ENCODE measurements at places on chromosomes 3 and 15. TPM values are rescaled to one million over a fixed set of nuclear protein-coding genes. Genes with fewer than 3 reads are reported as not detected.

The VEPH1 gene
- 1.3 TPM for total RNA-seq

GRCh38 chr15:44909423-44909822 is 47.1 kb upstream of the TERB2 start:
- H3K27ac ChIP-seq: no peak overlapping the region
- H3K4me3 ChIP-seq: no peak overlapping the region
- H3K4me1 ChIP-seq: no peaks in the 10 kb centered on the region
- no peaks in the 10 kb centered on the region for H3K27me3 ChIP-seq
- no peaks in the 10 kb centered on the region for H3K36me3 ChIP-seq

DNA sequence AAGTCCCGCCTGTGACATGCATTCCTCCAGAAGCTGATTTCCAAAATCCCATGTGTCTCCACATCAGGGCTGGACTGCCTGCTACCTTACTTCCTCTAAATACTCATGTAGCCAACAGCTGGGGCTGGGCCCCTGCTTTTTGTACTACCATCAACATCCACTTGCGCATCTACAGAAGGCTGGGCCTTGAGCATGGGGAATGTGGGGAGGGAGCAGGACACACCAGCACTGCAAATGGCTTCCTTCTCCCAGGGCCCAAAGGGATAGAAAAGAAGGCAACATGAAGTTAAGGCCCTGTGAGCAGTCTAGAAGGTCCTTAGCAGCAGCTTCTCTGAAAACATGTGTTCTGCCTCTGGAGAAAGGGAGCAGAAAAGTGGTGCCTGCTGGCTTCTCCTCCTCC is 27.2 kb downstream of the MKRN2 start:
- H3K4me3 ChIP-seq: no peak overlapping the region
- H3K36me3 ChIP-seq: peaks cover 18% of the 10 kb centered on the region

DNA sequence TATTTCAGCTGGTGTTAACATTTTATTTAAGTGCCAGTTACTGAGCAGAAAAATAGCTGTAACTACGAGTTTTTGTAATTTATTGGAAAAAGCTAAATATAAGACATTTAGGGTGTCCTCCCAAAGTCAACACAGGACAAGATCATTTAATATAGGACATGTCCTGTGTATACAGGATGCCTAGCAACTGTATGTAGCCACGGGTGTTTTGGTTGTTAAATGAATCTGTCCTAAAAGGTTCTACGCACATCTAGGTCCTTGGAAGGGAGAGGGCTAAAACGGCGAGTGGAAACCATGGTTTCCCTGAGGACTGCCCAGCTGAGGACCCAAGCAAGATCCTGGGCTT is 565 bp upstream of the ZNF621 start:
- DNase-seq: no peak
- no peaks in the 10 kb centered on the region for H3K36me3 ChIP-seq
- H3K4me1 ChIP-seq: peaks cover 3% of the 10 kb centered on the region
- H3K27ac ChIP-seq: peak overlapping the region; percentile 82

The OXTR gene
- total RNA-seq: 0.24 TPM

GRCh38 chr3:153090973-153091372 is 71.1 kb upstream of the RAP2B start:
- no peaks in the 10 kb centered on the region for H3K4me1 ChIP-seq
- H3K27me3 ChIP-seq: no peaks in the 10 kb centered on the region
- H3K4me3 ChIP-seq: no peak overlapping the region
- no peak overlapping the region for H3K27ac ChIP-seq
- DNase-seq: no peak

DNA sequence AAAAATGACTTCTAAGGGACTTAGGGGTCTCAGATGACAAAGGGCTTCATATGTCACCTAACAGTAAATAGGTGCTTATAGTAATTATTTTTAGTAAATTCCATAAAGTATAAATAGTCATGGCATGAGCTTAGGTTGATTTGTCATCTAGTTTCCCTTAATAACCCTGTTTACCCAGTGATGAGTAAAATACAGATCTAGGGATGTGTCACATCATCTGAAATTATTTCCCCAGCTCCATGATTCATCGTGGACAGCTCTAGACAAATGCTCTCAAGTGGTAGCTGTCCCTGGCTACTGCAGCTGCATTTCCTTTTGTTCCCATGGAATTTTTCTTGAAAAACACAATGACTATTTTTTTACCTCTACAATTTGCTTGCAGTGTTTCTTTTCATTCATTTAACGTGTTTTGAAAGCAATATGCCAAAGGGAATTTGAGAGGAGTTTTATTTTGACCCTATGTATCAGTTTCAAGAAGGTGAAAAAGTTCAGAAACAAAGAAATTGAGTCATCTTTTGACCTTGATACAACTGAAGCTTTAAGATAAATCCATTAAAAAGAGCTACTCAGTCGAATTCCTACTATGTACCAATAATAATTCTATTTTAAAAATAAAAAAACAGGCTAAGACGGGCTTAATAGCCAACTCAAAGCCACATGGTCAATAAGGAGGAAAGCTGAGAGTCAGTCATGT is 241.6 kb downstream of the KCNMB2 start:
- no peak overlapping the region for H3K27ac ChIP-seq
- DNase-seq: no peak
- H3K36me3 ChIP-seq: no peaks in the 10 kb centered on the region
- no peaks in the 10 kb centered on the region for H3K4me1 ChIP-seq
- H3K4me3 ChIP-seq: no peak overlapping the region

- H3K27me3 ChIP-seq: no peaks in the 10 kb centered on the region
- H3K4me1 ChIP-seq: no peaks in the 10 kb centered on the region
- no peak overlapping the region for H3K27ac ChIP-seq
- H3K36me3 ChIP-seq: no peaks in the 10 kb centered on the region
These were observed 32.2 kb upstream of the FAM174B start for GRCh38 chr15:92687746-92688145.

DNA sequence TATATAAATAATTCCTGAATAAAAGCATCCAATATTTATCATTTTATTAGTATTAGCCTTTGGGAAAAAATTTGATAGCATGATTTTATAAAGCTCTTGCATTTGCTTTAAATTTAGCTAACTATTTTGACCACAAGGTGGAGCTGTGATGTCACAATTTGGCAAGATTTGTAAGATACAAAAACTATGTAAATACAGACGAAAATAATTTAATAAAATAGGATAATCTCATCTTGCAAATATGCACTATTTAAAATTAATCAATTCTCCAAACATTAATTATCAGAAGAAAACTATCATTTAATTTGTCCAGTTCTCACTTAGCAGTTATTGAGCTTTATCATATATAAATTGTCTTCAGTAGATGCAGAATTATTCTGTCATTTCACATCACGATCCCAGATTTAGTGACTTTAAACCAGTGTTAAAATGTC is 95.4 kb downstream of the PLOD2 start:
- H3K27me3 ChIP-seq: no peaks in the 10 kb centered on the region
- DNase-seq: peak; percentile 35
- no peak overlapping the region for H3K27ac ChIP-seq
- no peaks in the 10 kb centered on the region for H3K36me3 ChIP-seq

The SPATA16 gene
- not detected for total RNA-seq

The IL20RB gene
- 0.96 TPM for total RNA-seq

DNA sequence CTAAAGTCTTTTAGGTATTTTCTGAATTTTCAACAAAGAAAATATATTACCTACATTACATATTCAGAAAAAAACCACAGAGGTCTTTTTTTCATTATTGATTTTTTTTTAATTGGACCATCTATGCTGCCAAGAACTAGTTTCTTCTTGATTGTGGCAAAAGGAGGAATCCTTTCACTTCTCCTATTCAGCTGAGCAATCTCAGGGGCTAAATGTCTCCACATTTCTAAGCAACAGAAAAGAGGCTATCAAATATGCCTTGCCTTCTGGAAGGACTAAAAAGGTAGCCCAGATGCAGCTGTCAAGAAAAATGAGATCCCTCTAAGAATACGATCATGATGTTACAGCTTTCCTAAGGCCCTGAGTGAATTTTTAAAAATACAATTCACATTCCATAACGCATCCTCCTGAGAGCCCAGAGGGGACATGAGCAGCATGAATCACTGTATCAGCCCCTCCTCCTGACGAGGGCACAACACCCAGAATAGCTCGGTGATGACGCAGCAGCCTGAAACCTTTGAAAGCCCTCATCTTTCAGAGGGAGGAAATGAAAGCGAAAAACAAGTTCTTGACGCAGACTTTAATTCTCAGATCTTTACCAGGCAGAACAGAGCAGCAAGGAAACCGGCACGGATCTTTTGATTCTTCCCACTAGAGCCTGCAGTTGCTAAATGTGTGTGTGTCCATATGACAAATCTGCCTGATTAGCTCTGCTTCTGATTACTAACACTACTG is 24.6 kb downstream of the RUBCN start:
- no peaks in the 10 kb centered on the region for H3K36me3 ChIP-seq
- H3K4me1 ChIP-seq: no peaks in the 10 kb centered on the region
- peak overlapping the region; percentile 63 for H3K27ac ChIP-seq
- H3K4me3 ChIP-seq: no peak overlapping the region
- DNase-seq: peak; percentile 75
- no peaks in the 10 kb centered on the region for H3K27me3 ChIP-seq

The CCR9 gene
- 0.13 TPM for total RNA-seq

DNA sequence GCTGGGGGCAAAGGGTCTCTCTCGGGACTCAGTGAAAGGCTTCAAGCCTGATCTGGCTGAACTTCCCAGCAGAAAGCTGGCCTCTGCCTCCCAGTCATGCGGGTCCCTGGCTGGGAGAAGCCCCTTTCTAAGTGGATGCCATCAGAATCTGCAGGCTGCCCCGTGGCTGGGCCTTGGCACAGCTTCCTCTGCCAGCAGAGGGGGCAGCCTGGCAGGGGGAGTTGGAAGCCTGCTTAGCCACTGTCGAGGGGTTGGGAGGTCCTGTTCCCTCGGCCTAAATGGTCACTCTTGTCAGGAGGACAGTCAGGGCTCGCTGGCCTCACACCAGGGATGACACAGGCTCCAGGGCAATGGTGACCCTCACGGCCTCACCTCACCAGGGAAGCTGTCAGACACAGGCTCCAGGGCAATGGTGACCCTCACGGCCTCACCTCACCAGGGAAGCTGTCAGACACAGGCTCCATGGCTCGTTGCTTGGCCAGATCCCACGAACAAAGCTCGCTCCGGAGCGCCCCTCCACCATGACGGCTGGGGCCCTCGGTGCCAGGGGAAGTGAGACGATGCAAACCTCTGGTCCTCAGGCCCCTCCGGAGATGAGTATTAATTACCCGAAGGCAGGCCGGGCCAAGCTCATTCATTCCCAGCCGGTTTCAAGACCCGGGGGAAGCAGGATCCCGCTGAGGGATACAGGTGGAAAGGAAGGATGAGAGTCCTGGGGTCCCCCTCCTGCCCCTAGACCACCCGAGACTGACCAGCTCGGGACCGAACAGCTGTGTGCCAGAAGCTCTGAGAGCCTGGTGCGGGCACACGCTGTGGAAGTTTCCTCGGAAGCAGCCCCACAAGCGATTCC is 151.0 kb downstream of the CHSY1 start:
- H3K4me1 ChIP-seq: no peaks in the 10 kb centered on the region
- H3K36me3 ChIP-seq: no peaks in the 10 kb centered on the region
- no peak for DNase-seq
- no peak overlapping the region for H3K27ac ChIP-seq
- H3K4me3 ChIP-seq: no peak overlapping the region
- no peaks in the 10 kb centered on the region for H3K27me3 ChIP-seq

- no peak overlapping the region for H3K27ac ChIP-seq
- no peak overlapping the region for H3K4me3 ChIP-seq
- H3K27me3 ChIP-seq: no peaks in the 10 kb centered on the region
- DNase-seq: no peak
- H3K4me1 ChIP-seq: no peaks in the 10 kb centered on the region
These were observed 413.7 kb downstream of the LPP start for GRCh38 chr3:188567478-188568195.

GRCh38 chr3:122730240-122730639 is 49.6 kb downstream of the PARP14 start:
- H3K27me3 ChIP-seq: no peaks in the 10 kb centered on the region
- no peak overlapping the region for H3K27ac ChIP-seq
- peaks cover 4% of the 10 kb centered on the region for H3K36me3 ChIP-seq
- no peak overlapping the region for H3K4me3 ChIP-seq

The TRPM7 gene
- 34.7 TPM for total RNA-seq

DNA sequence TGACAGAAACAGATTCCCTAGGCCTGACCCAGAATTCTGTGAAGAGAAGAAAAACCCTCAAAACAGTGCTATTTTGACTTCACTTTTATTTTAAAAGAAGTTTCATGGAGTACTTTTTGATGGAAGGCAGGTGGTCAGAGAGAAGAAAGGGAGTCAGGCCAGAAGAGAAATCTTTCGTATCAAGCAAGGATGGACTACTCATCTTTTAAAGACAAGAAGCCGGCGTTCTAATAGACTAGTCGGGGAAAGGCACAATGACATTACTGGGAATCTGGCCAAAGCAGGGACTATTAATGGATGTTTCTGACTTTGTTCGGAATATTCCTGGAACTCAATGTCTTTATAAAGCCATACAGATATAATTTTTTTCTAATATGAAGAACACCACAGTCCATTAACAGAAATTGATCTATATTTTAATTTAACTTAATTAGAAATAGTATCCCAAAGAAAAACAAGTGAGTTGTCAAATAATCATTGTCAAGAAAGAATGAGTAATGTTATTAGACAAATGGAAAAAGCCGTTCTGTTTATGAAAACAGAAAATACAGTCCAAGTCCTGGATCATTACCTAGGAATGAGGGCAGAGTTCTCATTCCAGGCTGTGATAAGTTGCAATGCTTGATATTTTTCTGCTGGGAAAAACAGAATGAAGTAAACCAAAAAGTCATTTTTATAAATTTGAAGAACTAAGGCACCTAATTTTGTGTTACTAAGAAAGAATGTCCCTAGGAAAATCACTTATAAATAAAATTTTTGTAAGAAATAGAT is 23.7 kb upstream of the PCOLCE2 start:
- H3K27ac ChIP-seq: no peak overlapping the region
- no peak for DNase-seq
- no peaks in the 10 kb centered on the region for H3K27me3 ChIP-seq
- H3K4me1 ChIP-seq: no peaks in the 10 kb centered on the region
- no peaks in the 10 kb centered on the region for H3K36me3 ChIP-seq

The DAZL gene
- total RNA-seq: not detected

Data from colonic mucosa (tissue), 4 donors.